ENCODE measurements at places on chromosomes 1 and 21. TPM values are rescaled to one million over a fixed set of nuclear protein-coding genes. Genes with fewer than 3 reads are reported as not detected.

KRTAP19-3 gene
- total RNA-seq = not detected

MAP10 gene
- 1.2 TPM for total RNA-seq

SLFNL1 gene
- total RNA-seq = not detected

DNAJC16 gene
- total RNA-seq = 4.0 TPM

IVL gene
- not detected for total RNA-seq

HSD3B1 gene
- not detected for total RNA-seq
